ENCODE measurements at places on chromosomes 7 and 10.

DNA sequence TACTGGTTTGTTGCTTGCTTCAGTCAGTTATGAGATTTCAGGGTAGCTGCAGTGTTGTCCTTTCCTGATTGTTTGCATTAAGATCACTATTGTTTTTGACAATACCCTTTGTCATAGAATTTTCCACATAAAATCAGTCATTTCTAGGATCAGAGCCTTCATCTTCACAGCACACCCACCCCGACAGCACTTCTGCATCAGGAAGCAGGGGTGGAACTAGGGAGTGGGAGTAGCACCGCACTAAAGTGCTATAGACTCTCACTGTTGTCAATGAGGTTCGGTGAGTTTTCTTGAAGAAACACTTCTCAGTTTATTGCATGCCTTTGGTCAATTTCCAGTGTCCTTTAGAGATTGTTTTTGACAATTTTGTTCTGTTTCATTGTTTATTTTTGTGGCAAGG lies 632.5 kb downstream of the AUTS2 start:
- no peak for DNase-seq

GRCh38 chr10:72830625-72831024 lies 62.9 kb upstream of the OIT3 start:
- no peak for DNase-seq

DNA sequence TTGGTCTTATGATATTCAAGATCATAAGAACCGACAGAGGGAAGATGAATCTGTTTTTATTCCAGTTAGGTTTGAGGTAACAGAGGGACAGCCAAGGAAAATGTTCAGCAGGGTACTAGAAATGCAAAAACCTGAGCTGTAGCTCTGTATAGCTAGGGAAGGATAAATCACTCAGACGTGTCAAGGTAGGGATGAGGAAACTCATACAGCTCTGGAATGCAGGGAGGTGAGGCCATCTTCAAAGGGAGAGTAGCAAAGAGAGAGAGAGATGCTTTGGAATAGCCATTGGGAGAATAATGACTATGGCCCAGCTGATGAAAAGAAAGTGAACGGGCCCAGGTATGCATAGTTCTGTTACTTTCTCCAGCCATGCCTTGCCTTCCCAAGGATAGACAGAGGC lies 77.8 kb downstream of the PAX2 start:
- no peak for DNase-seq

- DNase-seq: no peak
These were observed 144.5 kb upstream of the POT1 start for GRCh38 chr7:125074141-125074540.

- DNase-seq: no peak
These were observed 36.6 kb upstream of the YAE1 start for GRCh38 chr7:39529582-39529981.

DNA sequence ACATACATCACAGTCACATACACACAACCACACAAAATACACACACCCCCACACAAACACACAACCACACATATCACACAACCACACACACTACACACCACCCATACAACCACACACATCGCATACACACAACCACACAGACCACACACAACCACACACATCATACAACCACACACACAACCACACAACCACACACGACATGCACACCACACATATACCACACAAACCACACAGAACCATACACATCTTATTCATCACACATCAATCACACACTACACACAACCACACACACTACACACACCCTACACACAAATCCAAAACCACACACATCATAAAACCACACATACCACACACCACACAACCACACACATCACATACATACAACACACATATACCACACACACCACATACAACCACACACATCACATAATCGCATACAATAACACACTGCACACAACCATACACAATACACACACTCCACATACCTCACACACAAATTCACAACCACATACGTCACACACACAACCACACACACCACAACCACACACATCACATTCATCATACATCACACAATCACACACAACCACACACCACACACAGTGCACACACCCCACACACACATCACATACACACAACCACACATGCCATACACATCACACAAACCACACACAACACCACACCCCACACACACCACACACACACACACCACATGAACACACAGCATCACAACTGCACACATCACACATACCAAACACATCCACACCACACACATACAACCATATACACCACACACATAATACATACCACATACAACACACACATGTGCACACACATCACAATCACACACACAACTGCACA lies 30.4 kb downstream of the GPRIN2 start:
- DNase-seq: no peak

DNA sequence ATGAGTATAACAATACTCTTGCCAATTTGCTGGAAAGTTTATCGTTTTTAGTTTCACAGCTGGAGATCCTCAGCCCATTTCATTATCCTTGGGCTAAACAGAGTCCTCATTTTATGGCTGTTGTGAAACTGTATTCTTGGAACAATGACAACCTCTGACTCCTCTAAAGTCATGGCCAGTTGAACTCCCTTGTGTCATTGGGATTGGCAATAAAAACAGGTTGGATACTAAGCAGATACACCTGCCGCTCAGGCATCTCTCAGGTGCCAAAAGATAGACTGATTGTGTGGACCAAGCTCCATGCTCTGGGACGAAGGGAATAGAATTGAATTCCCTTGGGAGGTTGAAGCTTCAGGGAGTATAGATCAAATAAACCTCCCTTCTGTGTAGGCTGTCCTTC lies 182.2 kb downstream of the WDR11 start:
- no peak for DNase-seq

DNA sequence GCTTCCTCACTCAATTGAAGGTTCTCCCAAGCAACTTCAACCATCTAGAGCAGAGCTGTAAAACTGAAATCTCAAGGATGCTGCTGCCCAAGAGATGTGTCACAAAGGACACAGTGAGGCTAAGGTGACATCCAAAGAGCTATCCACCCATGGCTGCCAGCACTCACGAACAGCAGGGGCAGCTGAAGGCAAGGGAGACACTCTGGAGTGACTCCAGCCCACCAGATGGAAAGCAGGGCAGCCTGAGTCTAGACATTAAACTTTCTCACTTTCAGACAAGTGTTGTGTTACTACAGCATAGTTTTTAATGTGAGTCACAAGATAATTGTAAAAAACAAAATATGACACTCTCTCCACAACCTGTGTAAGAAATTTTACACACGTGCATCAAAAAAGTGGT lies 113.5 kb downstream of the LARP4B start:
- no peak for DNase-seq

- DNase-seq: no peak
These were observed 43.3 kb upstream of the TMEM248 start for GRCh38 chr7:66877577-66878300.

GRCh38 chr7:136640977-136641376 lies 227.5 kb upstream of the CHRM2 start:
- DNase-seq: no peak

DNA sequence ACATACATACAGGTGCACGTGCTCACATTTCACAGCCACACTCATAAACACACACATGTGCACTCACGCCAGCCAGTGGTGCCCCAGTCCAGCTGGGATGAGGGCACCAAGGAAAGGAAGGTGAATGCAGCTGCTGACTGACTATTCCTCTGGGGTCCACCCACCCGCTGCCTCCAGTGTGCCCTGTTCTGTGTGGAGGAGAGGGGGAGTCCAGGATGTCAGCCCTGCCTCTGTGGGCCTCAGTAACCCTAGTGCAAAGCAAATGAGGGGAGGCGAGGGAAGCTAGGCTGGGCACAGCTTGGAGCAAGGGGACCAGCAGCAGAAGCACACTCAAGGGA lies 57.6 kb downstream of the YKT6 start:
- no peak for DNase-seq

DNA sequence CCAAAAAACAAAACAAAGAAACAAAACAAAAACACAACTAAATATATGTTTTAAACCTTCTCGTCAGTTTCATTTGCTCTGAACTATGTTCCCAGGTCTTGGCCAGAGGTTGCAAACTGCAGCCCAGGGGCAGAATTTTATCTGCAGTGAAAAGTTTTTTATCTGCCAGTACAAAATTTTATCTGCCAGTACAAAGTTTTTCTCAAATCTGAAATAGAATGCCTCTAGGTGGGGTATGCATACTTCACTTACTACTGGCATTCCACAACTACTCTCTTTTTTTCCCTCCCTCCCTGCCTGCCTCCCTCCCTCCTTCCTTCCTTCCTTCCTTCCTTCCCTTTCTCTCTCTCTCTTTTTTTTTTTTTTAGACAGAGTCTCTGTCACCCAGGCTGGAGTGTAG lies 9.4 kb upstream of the CLDN3 start:
- DNase-seq: no peak

GRCh38 chr10:124229201-124229988 lies 136.0 kb upstream of the CHST15 start:
- no peak for DNase-seq

GRCh38 chr10:103691723-103692435 lies 163.5 kb downstream of the SH3PXD2A start:
- no peak for DNase-seq

- DNase-seq: no peak
These were observed 6.5 kb downstream of the SAP25 start for GRCh38 chr7:100567031-100567730.

DNA sequence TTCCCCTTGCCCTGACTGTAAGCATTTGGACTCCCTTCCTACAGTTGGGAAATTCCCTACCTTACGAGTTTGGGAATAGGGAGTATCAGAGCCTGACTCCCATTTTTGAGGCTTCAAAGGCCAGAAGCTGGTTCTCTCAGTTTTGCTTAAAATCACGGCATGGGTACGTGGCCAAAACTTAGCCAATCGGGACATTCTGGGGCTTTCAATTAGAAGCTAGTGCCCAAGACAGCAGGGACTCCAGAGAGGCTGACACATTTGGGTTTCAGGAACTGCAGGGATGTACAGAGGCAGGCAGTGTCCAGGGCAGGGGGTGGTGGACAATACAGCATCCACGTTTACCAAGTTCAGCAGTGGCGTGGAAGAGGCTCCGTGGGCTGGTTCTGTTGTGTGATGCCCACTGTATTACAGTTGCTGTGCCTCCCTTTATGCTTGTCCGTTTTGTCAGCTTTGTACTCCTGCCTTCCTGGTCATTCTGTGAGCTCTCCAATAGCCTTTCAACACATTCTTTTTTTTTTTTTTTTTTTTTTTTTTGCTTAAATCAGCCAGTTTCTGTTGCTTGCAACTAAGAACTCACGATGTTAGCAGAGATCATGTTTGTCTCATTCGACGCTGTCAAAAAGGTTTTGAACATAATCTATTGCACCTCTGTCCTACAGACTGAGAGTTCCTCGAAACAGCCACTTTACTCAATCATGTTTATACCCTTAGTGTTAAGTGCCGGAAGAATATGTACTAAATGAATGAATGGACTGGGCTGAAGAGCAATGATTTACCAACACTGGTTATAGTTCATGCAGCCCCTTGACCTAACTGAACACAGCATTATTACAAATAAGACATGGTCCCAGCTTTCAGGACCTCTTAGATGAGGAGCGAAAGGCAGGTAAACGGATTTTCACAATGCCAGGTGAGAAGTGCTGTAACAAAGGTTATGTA lies 1.1 kb downstream of the GGCT start:
- DNase-seq: no peak

DNA sequence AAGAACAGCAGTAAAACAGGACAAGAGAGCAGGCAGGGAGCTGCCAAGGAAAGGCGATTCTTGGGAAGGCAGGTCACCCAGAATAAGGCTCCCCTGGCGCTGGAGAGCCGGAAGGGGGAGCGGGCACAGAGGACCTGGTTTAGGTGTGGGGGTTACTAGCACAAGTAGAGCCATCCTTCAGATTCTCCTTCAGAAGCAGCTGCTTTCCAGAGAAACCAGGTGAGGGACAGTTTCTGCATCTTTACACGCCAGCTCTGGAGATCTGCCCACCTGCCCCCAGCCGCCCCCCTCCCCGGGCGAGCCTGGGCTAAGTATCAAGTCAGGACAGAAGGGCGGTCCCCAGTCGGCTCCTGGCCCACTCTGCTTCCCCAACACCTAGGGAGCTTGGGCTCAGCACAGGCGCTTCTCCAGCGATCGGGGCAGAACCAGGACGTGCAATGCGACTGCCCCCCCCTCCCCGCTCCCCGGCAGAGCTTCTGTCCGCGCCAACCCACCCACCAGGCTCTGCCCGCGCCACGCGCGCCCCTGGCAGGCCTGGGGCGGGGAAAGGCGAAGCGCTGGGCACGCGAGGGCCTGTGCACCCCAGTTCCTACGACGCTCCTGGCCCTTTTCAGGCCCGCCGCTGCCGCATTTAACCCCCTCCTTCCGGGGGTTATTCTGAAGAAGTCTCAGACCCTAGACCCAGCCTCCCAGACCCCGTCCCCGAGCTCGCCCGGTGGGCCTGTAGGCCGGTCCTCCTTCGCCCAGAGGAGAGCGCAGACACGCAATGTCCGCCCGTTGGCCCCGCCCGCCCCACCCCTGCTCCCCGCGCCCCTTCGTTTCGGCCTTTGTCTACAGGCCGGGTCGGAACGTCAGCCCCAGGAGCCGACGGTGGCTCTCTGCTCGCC lies 4.4 kb upstream of the EN2 start:
- DNase-seq: no peak

GRCh38 chr10:101840102-101840684 lies 3.4 kb downstream of the KCNIP2 start:
- no peak for DNase-seq

- DNase-seq: no peak
These were observed 68.1 kb upstream of the AOAH start for GRCh38 chr7:36792421-36792820.

DNA sequence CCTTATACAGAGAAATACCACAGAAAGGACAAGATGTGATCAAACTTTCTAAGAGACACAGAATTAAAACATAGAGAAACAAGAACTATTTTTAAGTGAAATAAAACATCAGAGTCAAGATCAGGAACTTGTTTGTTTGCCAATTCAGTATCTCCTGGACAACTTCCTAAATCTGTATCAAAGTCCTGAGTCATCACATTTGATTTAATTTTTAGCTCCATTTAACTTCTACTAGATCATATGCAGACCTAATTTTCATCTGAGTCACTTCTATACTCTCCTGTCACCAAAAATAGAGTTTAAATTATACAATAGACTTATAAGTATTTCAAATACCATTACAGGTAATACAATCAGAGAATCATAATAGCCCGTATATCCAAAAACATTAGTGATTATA lies 268.1 kb downstream of the PRKG1 start:
- DNase-seq: no peak

DNA sequence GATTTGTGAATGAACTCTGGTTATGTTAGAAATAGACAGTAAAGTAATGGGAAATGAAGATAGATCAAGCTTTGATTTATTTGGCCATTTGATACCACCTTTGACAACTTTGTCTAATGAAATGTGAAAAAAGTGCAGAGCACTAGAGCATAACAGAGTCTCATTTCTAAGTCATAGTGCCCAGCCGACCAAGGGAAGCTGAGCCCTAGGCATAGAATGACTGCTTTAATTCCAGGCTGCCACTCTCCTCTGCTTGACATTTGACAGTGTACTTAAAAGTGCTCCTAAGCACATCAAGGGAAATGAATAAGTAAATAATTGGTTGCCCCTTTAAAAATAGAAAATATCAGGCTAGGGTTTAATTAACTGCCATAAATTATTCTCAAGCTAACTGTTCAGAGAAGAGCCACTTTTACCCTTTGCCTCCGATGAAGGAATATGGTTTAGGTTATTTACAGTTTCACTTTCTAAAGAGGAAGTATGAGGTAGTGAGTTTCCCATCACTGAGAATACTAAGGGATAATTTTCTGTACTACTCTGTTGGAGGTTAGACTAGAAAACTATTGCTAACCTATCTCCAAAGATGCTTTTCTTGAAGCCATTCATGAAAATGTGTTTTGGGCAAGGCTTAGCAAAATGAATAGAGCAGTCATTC lies 591.6 kb downstream of the REEP3 start:
- DNase-seq: no peak

GRCh38 chr10:24214762-24215161 lies 5.8 kb downstream of the KIAA1217 start:
- DNase-seq: no peak
